ENCODE measurements at places on chromosomes 1 and 21.

DNA sequence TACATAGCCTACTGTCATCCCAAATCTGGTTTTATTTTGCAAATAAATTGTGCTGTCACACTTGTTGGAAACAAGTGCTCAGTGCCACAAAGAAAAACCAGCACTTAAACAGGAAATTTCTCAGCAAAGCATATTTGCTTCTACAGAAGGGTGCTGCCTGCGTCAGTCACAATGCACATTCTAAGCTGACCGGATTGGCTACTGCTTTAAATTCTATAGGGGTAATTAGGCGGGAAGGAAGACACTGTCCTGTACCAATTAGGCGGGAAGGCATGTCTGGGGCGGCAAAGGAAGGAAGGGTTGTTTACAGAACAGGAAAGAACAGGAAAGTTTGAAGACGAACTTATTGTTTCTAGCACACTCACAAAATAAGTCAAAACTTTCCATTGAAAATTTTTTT lies 2.8 kb downstream of the IFI16 start:
- DNase-seq: no peak

DNA sequence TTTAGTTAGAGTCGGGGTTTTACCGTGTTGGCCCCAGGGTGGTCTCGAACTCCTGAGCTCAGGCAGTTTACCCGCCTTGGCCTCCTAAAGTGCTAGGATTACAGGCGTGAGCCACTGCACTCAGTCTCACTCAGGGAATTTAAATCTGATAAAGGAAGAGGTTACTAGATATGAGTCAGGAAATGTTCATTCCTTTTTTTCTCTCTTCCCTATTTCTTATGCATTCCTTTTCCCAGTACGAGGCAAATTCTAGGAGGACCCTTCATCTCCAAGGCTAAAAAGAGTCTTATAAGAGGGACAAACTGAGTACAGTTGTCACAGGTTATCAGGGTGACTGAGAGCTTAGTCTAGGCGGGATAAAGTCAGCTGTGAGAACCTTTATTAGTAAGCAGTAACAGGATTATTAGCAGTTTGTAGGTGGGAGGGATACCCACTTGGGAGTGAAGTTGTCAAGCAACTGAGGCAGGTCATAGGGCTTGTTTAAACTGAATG lies 9.1 kb downstream of the MACF1 start:
- DNase-seq: no peak

DNA sequence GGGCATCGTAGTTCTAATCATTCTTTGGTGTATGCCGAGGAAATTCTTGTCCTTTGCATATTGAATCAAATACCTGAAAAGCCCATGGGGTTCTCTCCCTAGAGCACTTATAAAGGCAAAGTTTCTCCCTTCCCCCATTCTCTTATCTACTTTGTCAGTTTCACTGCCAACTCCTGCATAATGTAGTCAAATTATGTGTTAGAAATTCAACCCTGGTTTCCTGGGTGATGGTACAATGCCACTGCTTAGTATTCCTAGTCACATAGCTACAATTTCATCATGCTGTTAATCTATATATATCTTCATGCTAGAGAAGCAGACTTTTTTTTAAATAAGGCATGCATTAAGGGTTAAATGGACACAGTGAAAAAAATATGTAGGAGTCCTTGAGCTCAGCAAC lies 119.0 kb downstream of the PDE4B start:
- DNase-seq: no peak

DNA sequence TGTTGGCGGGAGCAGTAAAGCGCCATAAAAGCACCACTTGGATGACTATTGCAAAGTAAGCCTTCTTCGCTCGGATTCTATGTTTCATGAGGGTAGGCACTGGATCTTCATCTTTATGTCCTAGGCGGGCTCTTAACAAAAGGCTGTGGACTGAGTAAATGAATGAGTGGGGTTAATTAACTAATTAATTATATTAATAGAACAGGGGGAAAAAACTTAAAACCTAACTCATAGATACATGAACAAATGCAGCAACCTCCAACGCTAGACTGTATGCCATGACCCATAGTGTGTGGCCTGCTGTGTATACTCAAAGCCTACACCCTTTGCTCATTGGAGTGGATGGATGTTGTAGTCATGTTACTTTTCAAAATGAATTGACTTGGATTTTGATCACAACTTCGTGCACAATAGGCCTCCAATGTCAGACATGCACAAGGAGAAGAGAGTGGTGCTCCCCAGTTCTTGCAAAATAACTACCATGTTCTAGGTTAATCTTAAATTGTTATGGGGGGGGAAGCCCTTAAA lies 417 bp upstream of the GFI1 start:
- DNase-seq: no peak

- DNase-seq: no peak
Measured at GRCh38 chr1:38741341-38741740, 118.2 kb downstream of the RRAGC start.

DNA sequence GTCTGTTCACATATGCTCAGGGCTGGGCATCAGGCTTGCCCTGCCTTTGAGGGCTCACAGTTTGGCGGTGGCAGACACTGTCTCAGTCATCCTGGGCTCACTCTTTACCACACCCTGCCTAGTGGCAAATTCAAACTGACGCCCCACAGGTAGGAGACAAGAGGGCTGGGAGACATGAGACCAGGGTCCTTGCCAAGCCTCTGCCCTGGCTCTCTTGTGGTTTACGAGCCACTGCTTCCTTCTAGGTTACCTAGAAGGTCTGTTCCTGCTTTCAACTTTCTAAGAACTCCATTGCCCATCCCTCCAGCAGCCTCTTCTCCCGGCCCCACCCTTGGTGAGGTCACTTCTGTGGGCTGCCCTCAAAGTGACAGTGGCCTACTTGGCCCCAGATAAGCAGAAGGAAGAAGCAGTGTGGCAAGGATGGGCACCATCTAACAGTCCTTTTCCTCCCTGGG lies 10.5 kb downstream of the KIF21B start:
- no peak for DNase-seq

DNA sequence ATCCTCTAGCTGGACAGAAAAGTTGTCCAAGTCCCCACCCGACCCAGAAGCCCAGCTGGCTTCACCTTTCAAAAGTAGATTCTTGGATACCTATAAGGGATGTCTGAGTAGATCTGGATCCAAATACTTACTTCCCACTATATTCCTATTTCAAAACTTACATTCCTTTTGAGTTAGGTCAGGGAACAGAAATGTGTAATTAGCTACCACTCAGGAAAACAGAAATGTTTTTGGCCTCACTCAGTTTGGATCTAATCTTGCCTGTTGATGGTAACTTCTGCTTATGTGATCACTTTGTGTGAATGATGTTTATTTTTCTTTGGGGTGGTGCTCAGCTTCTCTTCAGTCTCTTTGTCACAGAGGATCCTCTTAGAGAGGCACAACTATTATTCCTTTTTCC lies 814.4 kb upstream of the RGS18 start:
- no peak for DNase-seq

- DNase-seq: no peak
Measured at GRCh38 chr1:108152782-108153222, 47.3 kb downstream of the SLC25A24 start.

- no peak for DNase-seq
Measured at GRCh38 chr1:183533617-183534174, 56.6 kb downstream of the NCF2 start.

GRCh38 chr1:87765681-87766070 lies 437.0 kb downstream of the LMO4 start:
- DNase-seq: no peak

GRCh38 chr1:151443846-151444782 lies 15.2 kb downstream of the POGZ start:
- peak; percentile 40 for DNase-seq

DNA sequence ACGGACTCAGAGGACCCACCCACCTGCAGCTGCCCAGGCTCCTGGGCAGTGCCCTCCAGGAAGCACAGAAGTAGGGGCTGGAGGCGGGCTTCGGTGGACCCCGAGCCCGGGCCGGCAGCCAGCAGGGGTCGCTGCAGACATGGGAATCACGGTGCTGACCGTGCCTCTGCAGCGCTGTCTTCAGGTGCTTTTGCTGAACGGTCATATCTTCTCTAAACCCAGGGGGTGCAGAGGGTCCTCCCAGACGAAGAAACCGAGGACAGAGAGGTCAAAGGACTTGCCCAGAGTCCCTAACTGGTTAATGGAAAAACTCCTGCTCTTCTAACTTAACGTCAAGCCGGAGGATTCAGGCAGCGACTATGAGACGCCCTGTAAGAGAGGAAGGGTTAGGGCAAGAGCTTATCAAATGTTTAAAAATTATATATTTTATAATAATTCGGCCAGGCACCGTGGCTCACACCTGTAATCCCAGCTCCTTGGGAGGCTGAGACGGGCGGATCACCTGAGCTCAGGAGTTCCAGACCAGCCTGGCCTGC lies 21.5 kb upstream of the LEFTY2 start:
- no peak for DNase-seq

GRCh38 chr1:8976896-8977450 lies 31.3 kb downstream of the CA6 start:
- no peak for DNase-seq

DNA sequence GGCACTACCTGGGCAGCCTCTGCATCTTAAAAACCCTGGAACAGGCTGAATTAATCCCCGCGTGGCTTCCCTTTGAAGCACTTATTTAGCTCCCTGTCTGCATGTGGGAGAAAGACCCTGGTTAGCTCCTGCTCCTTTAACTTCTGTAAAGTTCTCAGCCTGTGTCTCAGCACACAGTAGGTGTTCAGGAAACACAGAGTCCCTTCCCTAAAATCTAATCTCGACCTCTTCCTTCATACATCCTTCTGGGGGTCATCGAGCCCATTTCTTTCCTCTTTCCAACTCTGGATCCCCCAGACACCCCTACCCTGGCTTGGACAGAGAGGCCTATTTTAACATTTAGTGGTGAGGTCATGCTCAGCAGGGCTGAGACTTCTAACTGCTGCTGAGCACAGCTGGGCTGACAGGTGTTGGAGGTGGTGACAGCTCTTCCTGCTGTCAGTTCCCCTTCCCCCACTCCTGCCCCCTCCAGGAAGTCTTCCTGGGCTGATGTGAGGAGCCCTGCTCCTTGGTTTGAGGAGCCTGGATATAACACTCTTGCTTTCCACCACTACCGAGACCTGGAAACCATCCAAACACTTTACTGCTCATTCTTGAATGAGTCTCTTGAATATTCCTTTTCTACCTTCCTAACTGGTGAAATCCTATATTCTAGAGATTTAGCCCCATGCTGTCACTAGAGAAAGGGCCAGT lies 5.3 kb downstream of the E2F2 start:
- peak; percentile 56 for DNase-seq

- peak; percentile 58 for DNase-seq
Measured at GRCh38 chr1:45385302-45385701, 45.1 kb upstream of the MUTYH start.

GRCh38 chr1:245493029-245493428 lies 338.2 kb downstream of the KIF26B start:
- DNase-seq: no peak

GRCh38 chr1:193365966-193366365 lies 179.6 kb upstream of the B3GALT2 start:
- DNase-seq: no peak

- no peak for DNase-seq
Measured at GRCh38 chr1:41158966-41159365, 83.1 kb downstream of the SCMH1 start.

- no peak for DNase-seq
Measured at GRCh38 chr21:25999921-26000582, 170.5 kb downstream of the APP start.

- peak; percentile 52 for DNase-seq
Measured at GRCh38 chr1:42146626-42147320, 6.4 kb upstream of the GUCA2B start.

- no peak for DNase-seq
Measured at GRCh38 chr1:151508833-151509232, 2.4 kb upstream of the CGN start.

- no peak for DNase-seq
Measured at GRCh38 chr1:41051022-41051421, 29.5 kb upstream of the SLFNL1 start.

GRCh38 chr1:212186427-212187207 lies 98.6 kb upstream of the PPP2R5A start:
- no peak for DNase-seq

DNA sequence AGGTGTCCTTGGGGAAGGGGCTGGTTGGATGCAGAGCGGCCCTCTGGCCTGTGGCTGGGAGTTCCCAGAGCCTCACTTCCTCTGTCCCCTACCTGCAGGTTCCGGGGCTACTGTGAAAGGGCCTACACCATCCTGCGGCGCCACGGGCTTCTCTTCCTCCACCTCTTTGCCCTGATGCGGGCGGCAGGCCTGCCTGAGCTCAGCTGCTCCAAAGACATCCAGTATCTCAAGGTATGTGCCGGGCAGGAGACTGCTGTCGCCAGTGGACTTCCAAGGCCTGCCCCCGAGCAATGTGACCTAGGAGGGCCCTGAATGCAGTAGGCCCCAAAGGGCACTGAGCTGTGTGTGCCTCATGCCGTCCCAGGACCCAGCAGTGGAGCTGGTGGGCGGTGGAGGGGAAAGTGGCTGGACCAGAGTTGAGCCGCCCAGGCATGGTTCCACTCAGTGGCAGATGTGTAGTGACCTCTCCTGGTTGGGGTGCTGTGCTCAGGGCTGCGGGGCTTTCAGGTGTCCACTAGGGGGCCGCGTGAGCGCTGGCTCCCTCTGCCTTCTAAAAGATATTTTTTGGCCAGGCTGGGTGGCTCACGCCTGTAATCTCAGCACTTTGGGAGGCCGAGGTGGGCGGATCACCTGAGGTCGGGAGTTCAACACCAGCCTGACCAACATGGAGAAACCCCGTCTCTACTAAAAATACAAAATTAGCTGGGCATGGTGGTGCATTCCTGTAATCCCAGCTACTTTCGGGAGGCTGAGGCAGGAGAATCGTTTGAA lies 73.4 kb downstream of the PIK3CD start:
- DNase-seq: peak; percentile 35

- DNase-seq: no peak
Measured at GRCh38 chr1:81582467-81582986, 218.2 kb upstream of the ADGRL2 start.

GRCh38 chr1:231940116-231940515 lies 313.5 kb downstream of the DISC1 start:
- peak; percentile 28 for DNase-seq

DNA sequence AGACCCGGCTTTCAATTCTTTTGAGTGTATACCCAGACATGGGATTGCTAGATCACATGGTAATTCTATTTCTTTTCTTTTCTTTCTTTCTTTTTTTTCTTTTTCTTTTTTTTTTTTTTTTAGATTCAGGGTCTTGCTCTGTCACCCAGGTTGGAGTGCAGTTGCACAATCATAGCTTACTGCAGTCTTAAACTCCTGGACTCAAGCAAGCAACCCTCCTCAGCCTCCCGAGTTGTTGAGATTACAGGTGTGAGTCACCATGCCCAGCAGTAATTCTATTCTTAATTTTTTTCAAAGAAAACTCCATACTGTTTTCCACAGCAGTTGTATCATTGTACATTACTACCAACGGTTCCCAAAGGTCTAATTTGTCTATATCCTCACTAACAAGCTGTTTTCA lies 13.5 kb upstream of the RNF186 start:
- DNase-seq: no peak

DNA sequence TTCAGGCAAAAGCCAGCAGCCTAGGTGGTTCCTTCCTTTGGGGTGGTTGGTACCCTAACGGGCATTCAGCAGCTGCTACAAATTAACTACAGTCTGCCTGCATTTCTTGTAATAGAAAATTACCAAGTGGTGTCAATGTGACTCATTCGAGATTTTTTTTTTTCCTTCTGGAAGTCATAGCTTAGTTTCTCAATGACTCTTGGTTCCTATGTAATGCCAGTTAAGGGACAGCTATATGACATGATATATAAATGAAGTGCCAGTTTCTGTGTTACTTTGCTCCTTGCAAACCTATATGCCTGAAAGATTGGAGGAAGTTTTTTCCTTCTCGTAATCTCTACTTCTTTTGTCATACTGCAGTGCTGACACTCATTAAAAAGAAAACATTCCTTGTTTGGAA lies 2.6 kb downstream of the MGST3 start:
- no peak for DNase-seq

- DNase-seq: no peak
Measured at GRCh38 chr1:221161571-221162041, 282.4 kb downstream of the HLX start.
